ENCODE measurements at places on chromosomes 13 and 19.

DNA sequence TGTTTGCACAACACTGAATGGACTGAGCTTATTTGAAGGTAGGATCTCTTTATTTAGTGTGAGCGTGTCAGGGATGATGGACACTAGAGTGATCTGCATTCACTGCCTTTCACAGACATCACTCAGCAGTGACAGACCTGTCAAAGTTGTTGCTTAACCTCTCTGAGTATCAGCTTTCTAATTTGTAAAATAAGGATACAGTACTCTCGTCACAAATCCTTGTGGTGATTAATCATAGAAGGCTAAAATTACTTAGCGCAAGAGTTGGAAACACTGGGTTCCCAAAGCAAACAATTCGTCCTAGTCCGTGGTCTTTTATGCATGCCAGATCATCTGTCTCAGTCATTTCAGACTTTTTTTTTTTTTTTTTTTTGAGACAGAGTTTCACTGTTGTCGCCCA is 16.6 kb downstream of the CARD8 start:
- DNase-seq = no peak

GRCh38 chr13:28611654-28612131 is 47.2 kb upstream of the POMP start:
- peak; percentile 55 for DNase-seq

DNA sequence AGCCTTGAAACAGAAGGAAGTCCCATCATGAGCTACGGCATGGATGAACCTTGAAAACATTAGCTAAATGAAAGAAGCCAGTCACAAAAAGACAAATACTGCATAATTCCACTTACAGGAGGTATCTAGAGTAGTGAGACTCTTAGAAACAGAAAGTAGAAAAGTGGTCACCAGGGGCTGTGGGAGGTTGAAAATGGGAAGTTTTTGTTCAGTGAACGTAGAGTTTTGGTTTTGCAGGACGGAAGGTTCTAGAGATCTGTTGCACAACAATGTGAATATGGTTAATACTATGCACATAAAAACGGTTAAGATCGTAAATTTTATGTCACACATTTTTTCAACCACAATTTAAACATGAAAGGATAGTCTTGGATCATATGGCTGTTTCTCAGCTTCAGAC is 11.9 kb upstream of the SLC10A2 start:
- no peak for DNase-seq

DNA sequence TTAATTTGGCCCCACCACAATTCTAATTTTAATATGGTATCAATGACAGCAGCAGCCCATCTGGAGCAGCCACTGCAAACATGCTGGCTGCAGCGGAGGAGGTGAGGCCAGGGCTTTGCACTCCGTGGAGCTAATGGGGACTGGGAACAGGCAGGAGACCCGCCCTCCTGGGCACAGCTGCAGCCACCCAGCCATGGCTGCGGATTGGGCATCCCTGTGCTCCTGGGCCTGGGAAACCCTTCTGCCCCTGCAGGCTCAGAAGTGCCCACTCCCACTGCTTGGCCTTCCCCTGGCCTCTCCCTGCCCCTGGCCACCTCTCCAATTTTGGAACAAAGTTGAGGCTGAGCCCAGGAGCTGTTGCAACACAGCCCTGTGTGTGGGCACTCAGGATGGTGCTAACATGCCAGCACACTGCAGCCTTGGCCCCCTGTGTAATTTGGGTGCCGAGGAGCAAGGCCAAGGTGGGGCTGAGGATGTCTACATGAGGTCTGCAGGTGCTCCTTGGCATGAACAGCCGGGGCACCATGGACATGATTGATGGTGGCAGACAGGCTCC is 123.6 kb downstream of the PCDH9 start:
- DNase-seq = no peak

- DNase-seq = no peak
Measured at GRCh38 chr13:37416291-37417059, 182.1 kb downstream of the POSTN start.

DNA sequence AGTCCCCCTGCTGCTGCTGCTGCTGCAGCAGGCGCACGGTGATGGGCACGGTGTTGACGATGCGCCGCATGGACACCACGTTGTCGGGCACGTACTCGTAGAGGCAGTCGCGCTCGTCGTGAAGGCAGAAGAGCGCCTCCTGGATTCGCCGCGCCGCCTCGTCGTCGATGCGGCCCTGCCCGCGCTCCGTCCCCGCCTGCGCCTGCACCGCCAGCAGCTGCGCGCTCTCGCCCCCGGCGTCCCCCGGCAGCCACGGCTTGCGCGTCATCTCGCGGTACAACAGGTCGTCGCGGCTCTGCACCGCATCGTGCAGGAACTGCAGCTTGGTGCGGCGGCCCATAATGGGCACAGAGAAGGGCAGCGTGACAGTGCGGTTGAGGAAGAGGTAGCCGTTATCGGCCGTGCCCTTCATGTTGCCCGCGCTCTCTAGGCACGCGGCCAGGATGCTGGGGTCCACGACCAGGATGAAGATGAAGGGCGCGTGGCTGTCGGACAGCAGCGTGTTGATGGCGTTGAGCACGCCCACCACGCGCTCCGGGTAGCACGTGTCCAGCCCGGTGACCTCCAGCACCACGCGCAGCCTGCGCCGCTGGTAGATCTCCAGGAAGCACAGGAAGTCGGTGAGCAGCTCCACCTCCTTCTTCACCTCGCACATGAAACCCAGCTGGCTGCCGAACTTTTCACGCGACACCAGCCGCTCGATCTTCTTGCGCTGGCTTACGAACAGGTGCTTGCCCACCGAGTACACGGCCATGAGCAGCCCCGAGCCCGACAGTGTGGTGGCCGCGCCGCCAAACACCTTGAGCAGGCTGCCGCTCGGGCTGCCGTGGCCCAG is 8.1 kb downstream of the NKPD1 start:
- no peak for DNase-seq

DNA sequence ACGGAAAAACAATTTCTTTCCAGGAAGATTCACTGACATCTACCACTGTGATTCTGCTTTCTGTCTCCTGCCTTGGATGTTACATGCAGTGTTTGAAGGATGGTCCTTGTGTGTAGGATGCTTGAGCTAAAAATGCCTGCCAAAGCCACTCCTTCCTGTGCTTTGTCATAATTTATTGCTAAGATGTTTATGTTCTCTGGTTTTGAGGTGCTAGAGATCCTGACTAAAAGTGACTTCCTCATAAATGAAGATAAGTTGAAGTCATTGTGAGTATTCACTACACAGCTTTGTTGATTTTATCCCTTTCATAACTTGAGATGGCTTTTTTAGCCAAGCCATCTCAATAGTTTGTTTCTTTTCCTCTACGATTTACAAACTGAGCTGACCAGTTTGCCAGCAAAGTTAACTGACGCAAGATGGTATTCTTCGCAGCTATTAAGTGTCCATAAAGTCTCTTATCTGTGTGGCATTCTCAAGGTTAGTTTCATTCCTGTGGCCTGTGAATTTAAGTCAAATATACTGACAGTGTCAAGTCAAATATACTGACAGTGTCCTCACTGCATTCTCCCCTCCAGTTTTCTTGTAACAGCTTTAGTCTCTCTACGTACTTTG is 15.7 kb upstream of the FBXL3 start:
- no peak for DNase-seq

All from AML-193 (cell line).